Amniotic stem cell (primary cell): ENCODE measurements at places on chromosomes 11 and 22.

DNA sequence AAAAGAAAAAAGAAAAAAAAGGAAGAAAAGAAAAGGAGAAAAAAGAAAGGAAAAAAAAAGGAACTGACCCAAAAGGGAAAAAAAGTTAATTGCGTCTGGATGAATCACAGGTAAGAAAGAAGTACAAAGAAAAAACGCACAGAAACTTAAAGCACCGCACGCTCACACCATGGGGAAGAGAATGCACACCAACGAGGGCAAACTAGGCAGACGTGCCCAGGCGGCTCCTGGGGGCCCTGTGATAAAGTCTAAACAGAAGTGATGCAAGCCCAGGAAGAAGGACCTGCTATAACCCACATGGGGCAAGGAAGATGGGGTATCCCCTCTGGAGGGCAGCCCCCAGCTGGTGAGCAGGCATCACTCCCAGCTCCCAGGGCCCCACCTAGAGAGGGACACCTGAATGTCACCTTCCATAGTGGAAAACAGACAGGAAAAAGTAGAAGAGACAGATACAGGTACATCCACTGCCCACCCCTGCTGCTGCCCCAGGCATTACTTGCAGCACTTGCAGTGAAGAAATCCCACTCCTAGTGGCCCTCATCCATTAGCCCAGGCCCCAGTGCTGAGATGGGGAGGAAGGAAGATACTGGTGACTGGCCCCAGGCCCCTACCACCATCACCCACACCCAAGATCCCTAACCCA is 28.9 kb downstream of the NAP1L4 start:
- DNase-seq = no peak

DNA sequence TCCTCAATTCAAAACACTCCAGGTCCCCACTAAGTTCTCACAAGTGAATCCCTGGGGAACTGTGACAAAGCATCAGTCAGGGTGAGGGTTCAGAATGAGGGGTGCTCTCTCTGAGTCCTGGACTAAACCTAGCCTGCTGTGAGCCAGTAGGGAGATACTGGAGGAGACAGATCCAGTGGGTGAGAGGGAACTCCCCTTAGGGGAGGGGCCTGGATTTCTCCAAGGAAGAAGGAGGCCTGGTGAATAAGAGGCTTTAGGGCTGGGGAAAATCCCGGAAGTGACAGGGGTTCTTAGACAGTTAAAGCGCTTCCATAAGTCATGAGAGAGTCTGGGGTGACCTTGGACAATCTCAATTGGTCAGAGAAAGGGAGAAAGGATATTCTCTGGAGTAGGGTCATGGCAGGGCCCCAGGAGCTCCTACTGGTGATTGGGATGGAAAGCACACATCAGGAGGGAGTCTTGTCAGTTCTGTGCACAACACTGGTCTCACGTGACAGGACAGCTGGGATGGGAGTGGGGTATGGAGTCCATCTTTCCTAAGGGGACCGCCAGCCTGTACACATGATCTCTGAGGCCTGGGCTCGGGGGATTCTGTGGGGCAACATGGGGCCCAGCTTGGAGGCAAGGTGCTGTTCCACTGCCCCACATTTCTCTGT is 1.5 kb downstream of the TBC1D10A start:
- peak; percentile 68 for DNase-seq

- no peak for DNase-seq
These were observed 177.4 kb upstream of the BLID start for GRCh38 chr11:122293296-122294023.

GRCh38 chr11:125724125-125724524 is 22.0 kb upstream of the PATE1 start:
- DNase-seq = no peak

GRCh38 chr11:71240865-71241691 is 11.3 kb downstream of the SHANK2 start:
- peak; percentile 56 for DNase-seq

DNA sequence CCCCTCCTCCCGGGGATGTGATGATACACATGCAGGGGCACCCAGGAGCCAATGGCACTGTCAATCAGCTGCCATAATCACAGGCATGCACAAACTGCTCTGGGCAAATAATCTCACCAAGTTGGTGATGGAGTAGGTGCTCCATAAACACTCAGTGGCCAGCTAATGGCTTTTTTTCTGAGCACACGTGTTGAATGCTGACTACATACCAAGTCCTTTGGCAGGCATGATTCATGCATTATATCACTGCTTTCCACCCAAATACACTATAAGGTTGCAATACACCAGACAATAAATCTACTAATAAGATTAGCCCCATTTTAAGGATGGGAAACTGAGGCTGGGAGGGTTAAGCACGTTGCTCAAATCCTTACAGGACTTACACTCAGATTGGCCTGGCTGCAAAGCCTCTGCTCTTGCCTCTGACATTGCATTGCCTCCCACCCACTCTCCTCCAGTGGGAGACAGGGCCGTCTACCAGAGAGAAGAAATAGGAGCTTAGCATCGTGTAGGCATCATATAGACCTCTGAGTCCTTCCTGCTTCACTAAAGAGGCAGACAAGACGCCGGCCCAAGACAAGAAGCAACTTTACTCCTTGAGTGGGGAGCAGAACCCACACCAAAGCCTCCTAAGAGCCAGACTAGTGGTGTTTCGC is 32.7 kb upstream of the ACCSL start:
- no peak for DNase-seq

- no peak for DNase-seq
These were observed 65.1 kb downstream of the GRK3 start for GRCh38 chr22:25629613-25630012.

GRCh38 chr22:25382762-25383161 is 163.3 kb downstream of the CRYBB2 start:
- DNase-seq = no peak

GRCh38 chr11:26806219-26806618 is 84.4 kb upstream of the SLC5A12 start:
- no peak for DNase-seq

DNA sequence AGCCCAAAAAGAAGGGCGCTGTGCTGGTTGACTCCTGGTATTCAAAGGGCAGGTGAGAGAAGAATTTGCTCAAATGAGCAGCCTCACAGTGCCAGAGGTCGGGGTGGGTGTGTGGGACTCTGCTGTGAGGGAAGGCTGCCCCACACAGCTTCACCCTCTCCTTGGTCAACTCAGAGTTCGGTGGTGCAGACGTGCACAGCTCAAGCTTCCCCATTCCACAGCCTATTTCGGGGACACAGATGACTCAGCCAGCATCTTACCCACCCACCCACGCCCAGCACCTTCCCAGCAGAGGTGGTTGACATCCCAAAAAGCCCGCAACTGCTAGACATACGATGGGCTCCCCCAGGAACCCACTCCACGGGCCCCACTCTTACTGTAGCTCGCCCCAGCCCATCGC is 46.5 kb upstream of the CCND1 start:
- DNase-seq = no peak

- DNase-seq = no peak
These were observed 580.6 kb upstream of the ANO5 start for GRCh38 chr11:21612326-21612725.

- no peak for DNase-seq
These were observed 3.0 kb downstream of the FBXO7 start for GRCh38 chr22:32477596-32477995.

- peak; percentile 47 for DNase-seq
These were observed 36.2 kb downstream of the TXN2 start for GRCh38 chr22:36445158-36445668.

DNA sequence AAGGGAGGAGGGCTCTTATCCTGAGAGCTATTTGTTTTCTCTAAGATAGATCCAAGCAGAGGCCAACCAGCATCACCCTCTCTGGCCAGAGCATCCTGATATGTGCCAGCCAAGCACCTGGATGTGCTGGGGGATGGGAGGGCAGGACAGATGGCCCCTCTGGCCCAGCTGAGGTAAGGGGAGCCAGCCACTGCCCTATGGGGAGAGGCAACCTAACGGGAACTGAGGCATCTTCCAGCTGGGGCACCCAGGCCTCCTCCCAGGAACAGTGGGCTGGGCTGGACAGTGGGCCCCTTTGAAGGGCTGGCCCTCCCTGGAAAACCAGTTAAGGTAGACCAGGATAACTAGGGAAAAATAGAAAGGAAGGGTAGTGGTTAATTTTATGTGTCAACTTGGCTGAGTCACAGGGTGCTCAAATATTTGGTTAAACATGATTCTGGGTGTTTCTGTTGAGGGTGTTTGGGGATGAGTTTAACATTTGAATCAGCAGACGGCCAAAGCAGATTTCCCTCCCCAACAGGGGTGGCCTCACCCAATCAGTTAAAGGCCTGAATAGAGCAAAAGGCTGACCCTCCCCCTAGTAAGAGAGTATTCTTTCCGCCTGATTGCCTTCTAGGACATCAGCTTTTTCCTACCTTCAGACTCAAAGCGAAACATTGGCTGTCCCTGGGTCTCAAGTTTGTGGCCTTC is 595.1 kb downstream of the BUD13 start:
- no peak for DNase-seq

DNA sequence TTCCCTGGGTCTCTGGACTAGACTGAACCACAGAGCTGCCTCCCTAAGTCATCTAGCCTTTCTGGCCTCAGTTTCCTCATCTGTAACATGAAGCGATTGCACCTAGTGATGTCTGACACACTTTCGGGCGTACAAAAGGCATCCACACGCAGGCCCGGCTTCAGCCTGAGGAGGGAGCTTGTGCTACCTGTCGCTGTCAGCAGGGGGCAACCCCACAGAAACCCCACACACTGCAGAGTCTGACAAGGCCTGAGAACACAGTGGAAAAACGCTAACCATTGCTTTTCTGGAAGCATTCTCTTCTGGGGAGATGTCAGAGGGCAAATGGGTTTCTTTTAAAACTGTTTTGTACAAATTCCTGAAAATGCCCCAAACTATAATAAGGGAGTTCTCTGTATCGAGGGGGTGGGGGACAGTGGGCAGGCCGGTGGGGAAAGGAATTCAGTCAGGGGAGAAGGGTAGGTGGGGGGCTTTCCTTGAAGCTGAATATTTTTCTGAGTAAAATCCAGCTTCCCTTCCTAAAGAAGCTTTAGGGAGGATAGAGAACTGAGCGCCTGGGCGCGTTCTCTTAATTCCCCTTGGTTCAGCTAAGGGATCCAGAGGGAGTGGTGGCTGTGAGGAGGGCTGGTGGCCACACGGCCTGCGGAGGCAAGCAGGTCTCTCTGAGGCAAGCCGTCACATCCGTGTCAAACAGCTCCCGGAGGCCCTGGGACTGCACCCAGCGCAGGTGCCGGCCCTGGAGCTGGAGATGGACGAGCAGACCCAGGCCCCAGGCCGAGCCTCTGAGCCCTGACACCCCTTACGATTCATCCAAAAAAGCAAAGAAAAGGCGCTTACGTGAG is 533 bp downstream of the ELF5 start:
- DNase-seq = peak; percentile 3

DNA sequence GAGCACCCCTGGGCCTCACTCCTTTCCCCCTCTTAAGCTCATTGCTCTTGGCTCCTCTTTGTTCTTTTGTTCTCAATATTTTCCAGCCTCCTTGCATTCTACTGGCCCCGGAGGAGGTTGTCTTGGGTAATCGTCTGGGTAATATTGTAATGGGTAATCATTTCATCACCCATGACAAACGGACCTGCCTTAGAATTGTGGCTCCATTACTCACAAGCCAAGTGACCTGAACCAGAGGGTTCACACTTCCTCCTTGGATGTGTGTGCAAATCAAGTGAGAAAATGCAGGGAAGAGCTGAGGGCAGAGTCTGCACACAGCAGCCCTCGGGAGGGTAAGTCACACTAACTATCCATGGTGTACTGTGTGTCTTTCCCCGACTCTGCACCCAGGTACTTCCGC is 305.0 kb downstream of the BUD13 start:
- no peak for DNase-seq

- no peak for DNase-seq
These were observed 3.5 kb upstream of the LIF start for GRCh38 chr22:30250039-30250565.

DNA sequence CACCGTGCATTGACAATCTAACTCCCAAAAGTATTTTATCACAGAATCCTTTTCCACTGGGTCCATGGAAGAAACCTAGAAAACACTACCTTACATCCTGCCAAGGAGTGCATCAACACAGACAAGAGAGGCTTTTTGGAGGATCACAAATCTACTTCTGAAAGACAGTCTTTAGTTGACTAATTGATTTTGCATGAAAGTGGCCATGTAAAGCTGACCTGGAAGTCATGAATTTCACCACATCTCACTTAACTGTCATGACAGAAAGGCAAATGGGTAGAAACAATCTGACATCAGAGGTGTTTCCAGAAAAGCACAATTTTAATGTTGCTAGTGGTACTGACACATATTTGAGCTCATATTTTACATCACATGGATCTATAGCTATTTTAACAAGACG is 101.6 kb downstream of the FAM76B start:
- DNase-seq = no peak

DNA sequence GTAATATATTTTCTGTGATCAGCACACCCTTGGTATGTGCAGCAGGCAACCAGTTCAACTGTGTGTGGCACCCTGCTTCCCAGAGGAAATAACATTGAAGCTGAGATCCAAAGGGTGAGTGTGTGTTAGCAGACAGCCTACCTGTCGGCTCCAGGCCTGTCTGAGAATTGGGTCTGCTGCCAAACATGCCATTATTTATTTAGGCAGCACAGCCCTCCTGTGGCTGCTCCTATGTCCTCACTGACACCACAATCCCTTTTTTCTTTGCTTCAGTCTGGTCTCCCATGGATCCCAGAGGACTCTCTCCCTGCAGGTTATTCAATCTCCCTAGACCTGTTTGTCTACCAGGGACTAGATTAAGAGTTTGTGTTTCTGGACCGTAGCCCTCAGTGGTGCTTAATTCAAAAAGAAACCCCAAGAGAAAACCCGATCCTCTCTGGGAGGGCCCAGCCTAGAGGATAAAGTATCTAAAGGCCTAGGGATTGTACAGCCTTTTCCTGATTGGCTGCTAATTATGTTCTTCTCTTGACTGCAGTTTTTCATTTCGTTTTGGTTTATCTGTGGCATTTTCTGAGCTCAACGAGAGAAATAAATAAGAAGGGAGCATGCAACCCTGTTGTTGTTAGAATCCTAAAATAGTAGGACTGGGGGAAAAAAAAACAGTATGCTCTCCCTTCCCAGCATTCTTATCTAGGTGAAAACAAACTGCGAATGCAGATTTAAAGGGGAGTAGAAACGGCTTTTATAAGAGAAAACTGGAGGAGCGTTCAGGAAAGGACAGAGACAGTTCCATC is 24.1 kb downstream of the KCNE3 start:
- no peak for DNase-seq

- no peak for DNase-seq
These were observed 24.9 kb downstream of the SCUBE2 start for GRCh38 chr11:9066433-9066925.

GRCh38 chr11:26820739-26821138 is 98.9 kb upstream of the SLC5A12 start:
- peak; percentile 26 for DNase-seq

GRCh38 chr22:26985931-26986782 is 328.8 kb downstream of the MIAT start:
- no peak for DNase-seq

GRCh38 chr11:9687711-9688477 is 24.0 kb downstream of the SWAP70 start:
- DNase-seq = no peak

DNA sequence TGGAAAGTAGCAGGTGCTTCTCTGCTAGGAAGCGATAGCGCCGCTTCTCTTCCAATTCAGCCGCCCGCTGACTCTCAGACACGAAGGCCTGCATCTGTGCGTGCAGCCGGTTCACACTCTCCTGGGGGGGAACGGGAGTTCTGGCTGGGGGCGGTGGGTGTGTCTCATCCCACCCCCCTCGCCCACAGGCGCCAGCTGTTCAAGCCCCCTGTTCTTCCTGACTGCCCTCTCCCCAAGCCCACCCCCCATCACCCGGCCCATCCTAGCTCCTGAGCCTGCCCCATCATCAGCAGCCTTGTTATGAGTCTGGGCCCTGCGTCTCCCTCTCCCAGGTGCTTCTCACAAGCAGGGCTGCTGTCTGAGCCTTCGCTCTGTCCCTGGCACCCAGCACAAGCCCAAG is 13.1 kb upstream of the SLC16A8 start:
- DNase-seq = no peak
